Activated CD4-positive, alpha-beta T cell treated with anti-CD3 and anti-CD28 coated beads, Interleukin-2, amount 10 ng/mL, durations not matched to agents 24 days and 14 days (primary cell): ENCODE measurements at places on chromosomes 11 and 22. TPM values are rescaled to one million over a fixed set of nuclear protein-coding genes. Genes with fewer than 3 reads are reported as not detected.

LMNTD2 gene
- 0.47 and 1.1 TPM in 2 replicates for total RNA-seq

- no peak for DNase-seq
Observed at GRCh38 chr11:94801866-94802460, 33.8 kb downstream of the AMOTL1 start.

OR4A16 gene
- not detected in 2 replicates for total RNA-seq

GRCh38 chr11:47123094-47123493 is 53.6 kb downstream of the ARFGAP2 start:
- DNase-seq, result no peak

GATD1 gene
- total RNA-seq, result 81.7 and 82.2 TPM in 2 replicates

DNA sequence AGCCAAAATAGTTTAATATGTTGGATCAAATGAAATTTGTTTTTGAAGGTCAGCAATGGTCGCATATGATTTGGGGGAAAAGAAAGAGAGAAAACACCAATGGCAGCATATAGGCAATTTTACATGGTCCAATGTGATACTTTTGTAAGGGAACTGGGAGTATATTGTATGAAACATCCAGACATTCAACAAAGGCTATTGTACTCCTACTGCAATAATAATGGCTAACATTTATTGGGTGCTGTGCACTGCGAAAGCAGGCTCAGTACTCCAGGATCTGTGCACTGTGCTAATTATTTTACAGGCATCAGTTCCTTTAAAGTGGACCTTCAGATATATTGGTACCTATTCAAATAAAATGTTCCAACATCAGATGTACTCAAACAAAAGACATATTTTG is 5.9 kb upstream of the OR10V1 start:
- no peak for DNase-seq
